ENCODE measurements at places on chromosomes 3 and 15. TPM values are rescaled to one million over a fixed set of nuclear protein-coding genes. Genes with fewer than 3 reads are reported as not detected.

The SLC28A2 gene
- total RNA-seq: not detected

The KLHL40 gene
- total RNA-seq: not detected

The DCP1A gene
- total RNA-seq: 11.2 TPM

The ZCWPW2 gene
- not detected for total RNA-seq

The AGBL1 gene
- total RNA-seq: not detected

DNA sequence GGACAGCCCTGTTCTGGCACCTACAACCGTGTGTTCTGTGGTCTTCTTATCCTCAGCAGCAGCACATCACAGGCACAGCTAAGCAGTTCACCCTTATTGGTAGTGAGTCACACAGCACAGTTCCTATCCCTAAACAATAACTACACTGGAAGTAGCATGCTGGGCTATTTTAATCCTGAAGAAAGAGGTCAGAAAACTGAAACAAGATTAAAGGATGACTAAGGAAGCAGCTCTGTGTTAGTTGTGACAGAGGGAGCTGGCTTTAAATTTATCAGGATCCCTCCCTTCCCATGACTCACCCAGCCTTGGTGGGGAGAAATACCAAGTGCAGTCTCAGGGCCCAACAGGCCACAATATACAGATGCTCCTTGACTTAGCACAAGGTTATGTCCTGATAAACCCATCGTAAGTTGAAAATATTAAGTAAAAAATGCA lies 144.3 kb downstream of the ERC2 start:
- DNase-seq: no peak

GRCh38 chr3:150771600-150771999 lies 8.6 kb upstream of the SIAH2 start:
- no peak for DNase-seq

DNA sequence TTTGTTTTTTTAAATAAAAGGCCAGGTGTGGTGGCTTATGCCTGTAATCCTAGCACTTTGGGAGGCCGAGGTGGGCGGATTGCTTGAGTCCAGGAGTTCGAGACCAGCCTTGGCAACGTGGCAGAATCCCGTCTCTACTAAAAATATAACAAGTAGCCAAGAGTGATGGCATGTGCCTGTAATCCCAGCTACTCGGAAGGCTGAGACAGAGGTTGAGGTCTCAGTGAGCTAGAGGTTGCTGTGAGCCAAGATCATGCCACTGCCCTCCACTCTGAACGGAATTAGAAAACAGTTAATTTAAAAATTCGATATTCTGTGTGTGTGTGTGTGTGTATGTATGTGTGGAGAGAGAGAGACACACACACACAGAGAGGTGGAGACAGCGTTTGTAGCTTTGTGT lies 58.8 kb downstream of the TCF12 start:
- DNase-seq: no peak

GRCh38 chr3:10985181-10985580 lies 7.4 kb upstream of the SLC6A1 start:
- no peak for DNase-seq

DNA sequence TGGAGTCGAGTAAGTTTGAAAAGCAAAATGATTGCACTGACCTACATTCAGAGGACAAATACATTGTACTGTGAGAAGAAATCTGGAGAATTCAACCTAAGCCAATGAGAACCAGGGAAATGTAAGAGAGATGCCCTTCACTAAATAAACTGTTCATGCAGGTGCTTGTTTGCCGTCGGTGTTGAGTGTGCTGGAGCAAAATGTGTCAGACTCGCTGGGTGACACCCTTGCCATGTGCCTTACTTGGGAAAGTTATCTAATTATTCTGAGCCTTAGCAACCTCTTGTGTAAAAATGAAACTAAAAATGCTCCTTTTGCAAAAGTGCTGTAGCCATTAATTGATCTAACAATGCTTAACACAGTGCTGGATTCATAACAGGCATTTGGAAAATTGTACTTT lies 140.4 kb downstream of the GABRB3 start:
- no peak for DNase-seq

DNA sequence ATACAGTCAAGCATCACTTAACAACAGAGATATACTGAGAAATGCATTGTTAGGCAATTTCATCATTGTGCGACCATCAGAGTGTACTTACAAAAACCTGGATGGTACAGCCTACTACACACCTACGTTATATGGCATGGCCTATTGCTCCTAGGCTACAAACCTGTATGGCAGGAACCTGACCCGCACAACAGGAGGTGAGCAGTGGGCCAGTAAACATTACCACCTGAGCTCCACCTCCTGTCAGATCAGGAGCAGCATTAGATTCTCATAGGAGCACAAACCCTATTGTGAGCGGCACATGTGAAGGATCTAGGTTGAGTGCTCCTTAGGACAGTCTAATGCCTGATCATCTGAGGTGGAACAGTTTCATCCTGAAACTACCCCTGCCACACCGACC lies 89.7 kb downstream of the SCAPER start:
- no peak for DNase-seq

GRCh38 chr3:175222356-175222755 lies 363.2 kb downstream of the NAALADL2 start:
- DNase-seq: peak; percentile 78

DNA sequence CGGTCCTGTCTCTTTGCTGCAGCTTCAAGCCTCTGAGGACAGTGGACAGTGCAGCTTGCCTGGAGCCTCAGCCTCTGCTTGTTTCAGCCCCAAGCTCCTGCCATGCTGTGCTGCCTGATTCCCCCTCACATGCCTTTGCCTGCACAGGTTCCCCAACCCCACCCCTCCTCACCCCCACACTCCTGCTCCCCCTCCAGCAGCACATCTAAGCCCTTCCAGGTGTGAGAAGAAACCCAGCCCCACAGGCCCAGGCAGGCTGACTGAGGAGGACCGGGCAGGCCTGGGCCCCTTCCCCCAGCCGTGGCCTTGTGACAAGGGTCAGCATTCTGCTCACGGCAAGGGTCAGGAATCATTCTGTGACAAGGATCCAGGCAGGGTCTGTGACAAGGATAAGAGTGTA lies 22.8 kb downstream of the VIPR1 start:
- no peak for DNase-seq

All from dermis blood vessel endothelial cell (primary cell).